Astrocyte (in vitro differentiated cells and primary cell): ENCODE measurements at places on chromosomes 13 and 19. TPM values are rescaled to one million over a fixed set of nuclear protein-coding genes. Genes with fewer than 3 reads are reported as not detected.

DNA sequence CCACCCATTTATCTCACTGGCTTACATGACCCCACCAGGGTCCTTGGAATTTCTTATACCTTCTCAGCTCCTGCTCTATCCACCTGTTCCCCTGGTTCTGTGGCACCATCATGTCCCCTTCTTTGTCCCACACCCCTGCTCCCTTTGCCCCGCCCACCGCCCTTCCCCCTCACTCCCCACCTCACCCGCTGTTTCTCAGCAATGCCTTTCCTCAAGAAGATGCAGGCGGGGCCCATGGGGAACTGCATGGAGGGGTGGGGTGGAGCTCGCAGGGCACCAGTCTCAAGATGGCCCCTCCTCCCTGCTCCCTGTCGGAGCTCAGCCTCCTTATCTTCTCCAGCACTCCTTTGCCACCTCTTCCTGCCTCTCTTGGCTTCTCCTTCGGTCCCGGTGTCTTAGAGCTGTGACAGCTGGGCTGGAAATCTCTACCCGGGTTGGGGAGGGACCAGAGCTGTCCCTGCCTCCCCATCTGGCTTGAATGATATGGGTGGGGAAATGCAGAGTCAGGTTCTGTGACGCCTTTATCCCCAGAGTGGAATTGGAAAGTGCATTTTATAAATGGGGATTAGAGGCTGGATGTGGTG lies at the start of gene CABP5:
TSS of gene CABP5 (minus strand) at position 405 of the 584 bp plus-strand sequence. CDS start at position 248, 157 bp downstream.
- H3K36me3 ChIP-seq = no peaks in the 10 kb centered on the region
- H3K4me3 ChIP-seq = no peak within 1 kb of the TSS
- DNase-seq = no peak
- no peaks in the 10 kb centered on the region for H3K4me1 ChIP-seq
- no peak within 1 kb of the TSS for H3K27ac ChIP-seq

DNA sequence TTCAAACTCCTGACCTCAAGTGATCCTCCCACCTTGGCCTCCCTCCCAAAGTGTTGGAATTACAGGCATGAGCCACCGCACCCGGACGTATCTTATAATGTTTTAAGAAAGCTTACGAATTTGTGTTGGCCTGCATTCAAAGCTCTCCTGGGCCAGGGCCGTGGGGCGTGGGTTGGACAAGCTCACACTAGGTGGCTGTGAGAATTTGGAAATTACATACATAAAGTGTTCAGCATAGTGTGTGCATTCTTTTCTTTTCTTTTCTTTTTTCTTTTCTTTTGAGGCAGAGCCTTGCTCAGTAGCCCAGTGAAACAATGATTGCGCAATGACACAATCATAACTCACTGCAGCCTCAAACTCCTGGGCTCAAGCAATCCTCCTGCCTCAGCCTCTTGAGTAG lies 2.6 kb downstream of the ZSWIM4 start:
- peak; percentile 90 for DNase-seq
- no peak overlapping the region for H3K4me3 ChIP-seq
- peak overlapping the region; percentile 95 for H3K27ac ChIP-seq
- H3K4me1 ChIP-seq = peaks cover 32% of the 10 kb centered on the region

DNA sequence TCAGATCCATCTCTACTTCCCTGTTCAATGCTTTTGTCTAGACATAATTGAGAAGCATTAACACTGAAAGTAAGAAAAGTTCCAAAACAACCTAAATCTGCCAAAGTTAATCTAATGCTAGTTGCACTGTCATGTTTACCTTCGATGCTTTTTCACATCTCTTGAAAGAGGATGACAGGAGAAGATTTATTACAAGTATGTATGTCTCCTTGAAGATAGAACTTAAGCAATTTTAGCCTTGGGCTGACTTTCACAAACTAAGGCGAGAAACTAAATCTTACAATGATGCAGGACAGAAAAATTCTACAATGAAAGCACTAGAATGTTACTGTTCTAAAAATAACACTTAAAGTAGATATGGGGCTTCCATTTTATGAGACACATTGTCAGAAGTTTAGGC lies 64.0 kb downstream of the MIPEP start:
- no peak for DNase-seq
- no peak overlapping the region for H3K27ac ChIP-seq
- H3K27me3 ChIP-seq = no peaks in the 10 kb centered on the region
- no peaks in the 10 kb centered on the region for H3K36me3 ChIP-seq
- no peak overlapping the region for H3K4me3 ChIP-seq
- H3K4me1 ChIP-seq = no peaks in the 10 kb centered on the region

DNA sequence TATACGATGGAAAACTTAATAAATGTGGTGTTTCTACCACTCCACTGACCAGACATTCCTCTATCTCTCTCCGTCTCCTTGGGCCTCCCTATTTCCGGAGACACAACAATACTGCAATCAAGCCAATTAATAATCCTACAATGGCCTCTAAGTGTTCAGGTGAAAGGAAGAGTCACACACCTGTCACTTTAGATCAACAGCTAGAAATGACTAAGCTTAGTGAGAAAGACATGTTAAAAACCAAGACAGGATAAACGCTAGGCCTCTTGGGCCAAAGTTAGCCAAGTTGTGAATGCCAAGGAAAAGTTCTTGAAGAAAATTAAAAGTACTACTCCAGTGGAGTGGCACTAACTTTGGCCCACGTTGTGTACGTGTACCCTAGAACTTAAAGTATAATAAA lies 22.5 kb downstream of the ZDHHC20 start:
- peaks cover 11% of the 10 kb centered on the region for H3K4me1 ChIP-seq
- no peaks in the 10 kb centered on the region for H3K27me3 ChIP-seq
- no peak for DNase-seq
- H3K36me3 ChIP-seq = no peaks in the 10 kb centered on the region
- H3K27ac ChIP-seq = no peak overlapping the region

- no peak overlapping the region for H3K27ac ChIP-seq
- H3K4me1 ChIP-seq = no peaks in the 10 kb centered on the region
- no peaks in the 10 kb centered on the region for H3K27me3 ChIP-seq
- peak; percentile 10 for DNase-seq
- no peaks in the 10 kb centered on the region for H3K36me3 ChIP-seq
These were observed 3.2 kb upstream of the ZNF235 start for GRCh38 chr19:44308011-44308410.

- no peaks in the 10 kb centered on the region for H3K36me3 ChIP-seq
- H3K4me3 ChIP-seq = no peak overlapping the region
- H3K27me3 ChIP-seq = no peaks in the 10 kb centered on the region
These were observed 15.5 kb upstream of the TNFSF14 start for GRCh38 chr19:6685482-6685881.

- H3K4me3 ChIP-seq = no peak overlapping the region
- no peak overlapping the region for H3K27ac ChIP-seq
- H3K4me1 ChIP-seq = no peaks in the 10 kb centered on the region
- DNase-seq = no peak
These were observed 1248.1 kb upstream of the PCDH20 start for GRCh38 chr13:62663767-62664166.

DNA sequence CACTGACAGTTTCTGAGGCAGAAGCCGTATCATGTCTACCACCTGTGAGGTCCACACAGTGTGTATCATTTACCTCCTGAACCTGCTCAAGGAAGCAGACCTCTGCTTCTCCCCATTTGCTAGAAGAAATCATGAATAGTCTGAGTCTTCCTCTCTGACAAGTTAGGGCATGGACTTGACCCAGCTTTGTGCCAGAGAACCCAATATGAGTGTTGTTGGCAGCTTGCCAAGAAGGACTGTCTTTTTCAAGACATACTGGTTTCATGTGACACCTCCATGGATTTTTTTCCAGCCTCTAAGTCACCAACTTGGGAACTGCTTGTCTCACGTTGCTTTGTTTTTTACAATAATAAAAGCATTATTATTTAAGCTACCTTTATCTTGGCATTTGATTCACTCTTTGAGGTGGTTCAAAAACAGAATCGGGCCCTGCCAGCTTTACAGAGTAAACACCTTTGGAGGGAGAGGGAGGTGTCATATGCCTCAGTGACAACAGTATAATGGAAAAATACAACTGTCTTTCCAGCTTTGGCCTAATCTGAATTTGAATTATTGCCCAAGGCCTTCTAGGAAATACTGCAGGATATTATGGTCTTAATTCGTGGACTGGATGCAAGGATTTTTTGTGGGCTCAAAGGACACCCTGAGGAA lies 9.6 kb downstream of the ZNF211 start:
- H3K4me3 ChIP-seq = no peak overlapping the region
- H3K4me1 ChIP-seq = no peaks in the 10 kb centered on the region
- no peak overlapping the region for H3K27ac ChIP-seq
- peaks cover 35% of the 10 kb centered on the region for H3K36me3 ChIP-seq
- H3K27me3 ChIP-seq = no peaks in the 10 kb centered on the region

DNA sequence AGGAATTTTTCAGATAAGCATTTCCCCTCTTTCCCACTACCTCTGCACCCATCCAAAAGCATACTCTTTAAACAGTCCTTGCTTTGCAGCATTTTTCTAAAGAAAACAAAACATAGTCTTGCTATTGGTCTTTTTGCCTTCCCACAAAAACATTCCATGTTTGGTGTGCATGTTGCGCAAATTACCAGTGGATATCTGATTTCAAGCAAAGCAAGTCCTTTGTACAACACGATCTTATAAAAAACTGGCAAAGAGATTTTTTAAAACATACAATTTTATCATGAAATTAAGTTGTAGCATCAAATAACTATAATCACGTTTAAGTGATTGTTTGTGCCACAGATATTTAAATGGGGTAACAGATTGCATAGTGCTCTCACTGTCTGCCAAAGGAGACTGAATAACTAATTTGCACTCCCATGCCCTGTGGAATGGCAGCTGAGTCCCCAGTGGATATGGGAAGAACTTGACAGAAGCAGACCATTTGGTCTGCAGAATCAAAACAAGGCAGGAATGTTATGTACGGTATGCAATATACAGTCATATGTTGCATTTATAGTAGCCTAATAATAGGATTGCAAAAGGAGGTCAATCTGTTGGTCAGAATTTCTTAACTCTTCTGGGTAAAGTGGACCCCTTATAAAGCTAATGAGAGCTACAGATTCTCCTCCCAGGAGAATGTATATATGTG lies 285.7 kb downstream of the TBC1D4 start:
- no peaks in the 10 kb centered on the region for H3K27me3 ChIP-seq
- H3K27ac ChIP-seq = no peak overlapping the region
- no peaks in the 10 kb centered on the region for H3K4me1 ChIP-seq
- H3K4me3 ChIP-seq = no peak overlapping the region
- peak; percentile 29 for DNase-seq

DNA sequence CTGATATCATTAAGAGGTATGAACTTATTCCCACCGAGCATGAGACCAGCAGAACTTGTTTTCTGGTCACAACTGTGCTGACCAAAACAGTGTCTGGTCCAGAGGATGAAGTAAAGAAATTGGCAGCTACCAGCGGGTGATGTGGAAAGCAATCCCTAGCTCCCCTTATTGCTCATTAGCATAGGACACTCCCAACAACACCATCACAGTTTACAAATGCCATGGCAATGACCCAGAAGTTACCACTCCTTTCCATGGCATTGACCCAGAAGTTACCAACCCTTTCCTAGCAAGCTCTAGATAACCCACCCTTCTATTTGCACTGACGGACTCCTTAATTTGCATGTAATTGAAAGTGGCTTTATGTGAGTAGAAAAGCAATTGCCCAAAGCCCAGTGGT lies 1856.1 kb downstream of the OLFM4 start:
- no peaks in the 10 kb centered on the region for H3K27me3 ChIP-seq
- no peak for DNase-seq
- no peak overlapping the region for H3K4me3 ChIP-seq
- no peak overlapping the region for H3K27ac ChIP-seq
- H3K36me3 ChIP-seq = no peaks in the 10 kb centered on the region

- H3K27ac ChIP-seq = no peak overlapping the region
- no peak overlapping the region for H3K4me3 ChIP-seq
- H3K36me3 ChIP-seq = no peaks in the 10 kb centered on the region
- H3K4me1 ChIP-seq = no peaks in the 10 kb centered on the region
These were observed 416.3 kb downstream of the LIG4 start for GRCh38 chr13:107799001-107799400.

GRCh38 chr13:100211016-100211710 lies 122.3 kb downstream of the PCCA start:
- H3K27me3 ChIP-seq = no peaks in the 10 kb centered on the region
- H3K4me3 ChIP-seq = no peak overlapping the region
- DNase-seq = peak; percentile 78
- no peaks in the 10 kb centered on the region for H3K36me3 ChIP-seq
- H3K4me1 ChIP-seq = peaks cover 23% of the 10 kb centered on the region

GRCh38 chr13:105925496-105925895 lies 610.0 kb downstream of the EFNB2 start:
- H3K4me1 ChIP-seq = peaks cover 4% of the 10 kb centered on the region
- no peak overlapping the region for H3K4me3 ChIP-seq
- DNase-seq = peak; percentile 81
- H3K36me3 ChIP-seq = no peaks in the 10 kb centered on the region
- no peak overlapping the region for H3K27ac ChIP-seq

DNA sequence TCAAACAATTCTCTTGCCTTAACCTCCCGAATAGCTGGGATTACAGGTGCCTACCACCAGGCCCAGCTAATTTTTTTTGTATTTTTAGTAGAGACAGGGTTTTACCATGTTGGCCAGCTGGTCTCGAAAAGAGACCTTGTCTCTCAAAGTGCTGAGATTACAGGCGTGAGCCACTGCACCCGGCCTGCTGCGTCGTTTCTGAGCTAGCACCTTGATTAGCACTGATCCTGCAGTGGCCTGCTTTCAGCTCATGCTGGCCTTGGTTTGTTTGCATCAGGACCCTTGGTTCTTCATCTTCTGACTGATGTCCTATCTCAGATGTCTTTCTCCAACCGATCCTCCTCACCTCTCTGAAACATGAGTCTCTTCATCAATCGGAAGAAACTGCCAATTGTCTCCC lies 4.9 kb upstream of the TFDP1 start:
- no peaks in the 10 kb centered on the region for H3K36me3 ChIP-seq
- H3K4me3 ChIP-seq = no peak overlapping the region

DNA sequence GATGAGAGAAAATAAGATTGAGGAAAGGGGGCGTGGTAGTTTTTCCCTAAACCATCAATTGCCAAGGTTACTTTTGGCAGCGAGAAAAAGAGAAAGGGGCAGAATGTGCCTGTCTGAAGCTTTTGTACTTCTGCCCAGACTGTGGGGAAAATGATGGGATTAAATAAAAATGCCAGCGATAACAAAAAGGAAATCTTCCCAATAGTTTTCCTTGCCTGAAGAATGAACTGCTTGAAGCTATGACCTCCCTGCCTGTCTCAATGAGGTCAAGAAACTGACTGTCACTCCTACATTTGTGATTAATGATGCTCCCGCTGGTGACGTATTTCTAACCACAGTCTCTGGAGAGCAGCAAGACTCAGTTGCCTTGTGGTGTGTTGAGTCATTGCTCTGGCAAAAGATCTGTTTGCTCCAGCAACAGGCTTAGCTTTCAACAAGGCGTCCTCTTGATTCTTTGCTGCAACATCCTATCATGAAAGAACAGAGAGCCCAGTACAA lies 1051.5 kb downstream of the DIAPH3 start:
- peak overlapping the region; percentile 87 for H3K27ac ChIP-seq
- no peak overlapping the region for H3K4me3 ChIP-seq
- no peaks in the 10 kb centered on the region for H3K27me3 ChIP-seq
- no peaks in the 10 kb centered on the region for H3K36me3 ChIP-seq
- peak; percentile 100 for DNase-seq

- no peak overlapping the region for H3K27ac ChIP-seq
- no peak for DNase-seq
- H3K4me3 ChIP-seq = no peak overlapping the region
- peaks cover 44% of the 10 kb centered on the region for H3K4me1 ChIP-seq
- H3K36me3 ChIP-seq = no peaks in the 10 kb centered on the region
These were observed 3.8 kb downstream of the DBP start for GRCh38 chr19:48633148-48634035.

Gene MAP4K1
- 0.87 and 1.7 TPM in 2 replicates for total RNA-seq

Gene MUC16
- not detected in 2 replicates for total RNA-seq

Gene IZUMO2
- total RNA-seq = not detected in 2 replicates

Gene SOHLH2
- 0.17 TPM in 1 of 2 replicates, not detected in the other for total RNA-seq

Gene LDLR
- 120 and 153 TPM in 2 replicates for total RNA-seq

Gene MOB3A
- 45.3 and 47.2 TPM in 2 replicates for total RNA-seq

Gene C1QTNF9
- not detected in 2 replicates for total RNA-seq

Gene ZNF578
- not detected in 2 replicates for total RNA-seq

Gene CACNG6
- 0.20 TPM in 1 of 2 replicates, not detected in the other for total RNA-seq

Gene JAK3
- total RNA-seq = 1.00 and 1.8 TPM in 2 replicates

Gene SPIB
- 0.14 TPM in 1 of 2 replicates, not detected in the other for total RNA-seq
